Natural killer cell treated with Interleukin-12 subunit alpha and Interleukin-12 subunit beta and Interleukin-15 and Interleukin-18, amount 100 ng/mL, for 72 hours (primary cell): ENCODE measurements at places on chromosomes 11 and 22. TPM values are rescaled to one million over a fixed set of nuclear protein-coding genes. Genes with fewer than 3 reads are reported as not detected.

NPTXR gene
- total RNA-seq, result 1.3 TPM

NEAT1 gene
- total RNA-seq, result 432 TPM

ARHGAP8 gene
- total RNA-seq, result 2.3 TPM

C11orf97 gene
- not detected for total RNA-seq

FGF19 gene
- total RNA-seq, result not detected

GPR83 gene
- total RNA-seq, result not detected

NCR3LG1 gene
- total RNA-seq, result 0.70 TPM

GPHA2 gene
- total RNA-seq, result not detected

POTEH gene
- total RNA-seq, result not detected

C11orf86 gene
- not detected for total RNA-seq

TMPRSS13 gene
- 0.19 TPM for total RNA-seq

OR52B2 gene
- total RNA-seq, result 0.52 TPM

GRAP2 gene
- total RNA-seq, result 13.2 TPM

TMEM45B gene
- total RNA-seq, result not detected

TUBA8 gene
- 3.1 TPM for total RNA-seq

C11orf52 gene
- not detected for total RNA-seq

SLC22A8 gene
- total RNA-seq, result not detected

MS4A7 gene
- total RNA-seq, result 0.70 TPM

PHLDA2 gene
- 3.0 TPM for total RNA-seq

LRRC4C gene
- total RNA-seq, result not detected

CTSW gene
- total RNA-seq, result 124 TPM

EXPH5 gene
- total RNA-seq, result 0.90 TPM

GGT5 gene
- 0.42 TPM for total RNA-seq

PHF21A gene
- 50.3 TPM for total RNA-seq
